Foreskin melanocyte (primary cell): ENCODE measurements at places on chromosomes 11 and 22.

DNA sequence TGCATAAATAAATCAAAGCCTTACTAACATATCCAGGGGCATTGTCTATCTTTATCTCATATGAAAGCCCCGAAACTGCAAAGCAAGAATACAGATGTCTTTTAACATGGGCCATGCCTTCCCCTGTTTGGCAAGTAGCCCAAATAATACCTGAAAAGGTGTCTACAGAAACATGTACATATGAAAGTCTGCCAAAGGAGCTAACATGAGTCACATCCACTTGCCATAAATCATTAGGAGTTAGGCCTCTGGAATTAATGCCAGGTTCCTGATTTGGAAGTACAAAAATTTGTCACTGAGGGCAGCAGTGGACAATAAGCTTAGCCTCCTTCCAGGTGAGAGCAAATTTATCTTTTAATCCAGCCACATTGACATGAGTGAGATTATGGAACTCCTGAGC is 85.5 kb upstream of the PGR start:
- no peak for DNase-seq

GRCh38 chr11:3221408-3222002 is 2.9 kb upstream of the MRGPRG start:
- DNase-seq, result no peak

- no peak for DNase-seq
These were observed 232.2 kb downstream of the INSC start for GRCh38 chr11:15346907-15347306.

DNA sequence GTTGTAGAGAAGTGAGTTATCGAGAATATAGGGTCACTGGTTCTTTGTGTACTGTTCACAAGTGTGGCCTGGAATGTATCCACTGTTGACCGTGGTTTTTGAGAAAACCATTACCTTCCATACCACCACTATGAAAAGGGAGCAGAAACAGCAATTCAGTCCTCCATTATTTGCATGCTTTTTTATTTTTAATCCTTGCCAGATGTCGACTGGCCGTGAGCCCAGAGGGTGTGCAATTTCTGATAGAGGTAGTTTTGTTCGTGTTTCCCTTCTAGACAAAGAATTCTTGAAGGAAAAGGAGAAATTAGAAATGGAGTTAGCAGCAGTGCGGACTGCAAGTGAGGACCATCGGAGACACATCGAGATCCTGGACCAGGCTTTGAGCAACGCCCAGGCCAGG is 81.7 kb downstream of the AMOTL1 start:
- DNase-seq, result no peak

DNA sequence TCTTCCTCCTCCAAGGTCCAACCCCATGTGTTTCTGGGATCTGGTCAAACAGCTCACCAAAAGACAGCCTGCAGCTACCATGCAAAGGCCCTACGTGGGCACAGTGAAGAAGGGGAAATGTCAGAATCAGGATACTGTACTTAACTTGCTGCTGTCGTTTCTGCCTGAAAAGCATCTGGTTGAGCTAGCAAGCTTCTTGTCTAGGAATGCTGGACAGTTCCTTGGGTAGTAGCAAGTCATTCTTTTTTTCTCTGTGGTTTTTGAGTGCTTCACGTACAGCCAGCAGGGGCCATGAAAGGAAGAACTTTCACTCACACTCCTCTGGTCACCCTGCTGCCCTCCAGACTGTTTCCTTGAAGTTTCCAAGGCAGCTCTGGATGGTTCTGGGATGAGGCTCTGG is 24.7 kb downstream of the RCOR2 start:
- DNase-seq, result no peak

- DNase-seq, result no peak
These were observed 62.2 kb downstream of the BCR start for GRCh38 chr22:23242473-23243001.

- no peak for DNase-seq
These were observed 15.2 kb downstream of the ATXN10 start for GRCh38 chr22:45686836-45687235.

- DNase-seq, result no peak
These were observed 814.8 kb downstream of the BRD1 start for GRCh38 chr22:49012712-49013395.

DNA sequence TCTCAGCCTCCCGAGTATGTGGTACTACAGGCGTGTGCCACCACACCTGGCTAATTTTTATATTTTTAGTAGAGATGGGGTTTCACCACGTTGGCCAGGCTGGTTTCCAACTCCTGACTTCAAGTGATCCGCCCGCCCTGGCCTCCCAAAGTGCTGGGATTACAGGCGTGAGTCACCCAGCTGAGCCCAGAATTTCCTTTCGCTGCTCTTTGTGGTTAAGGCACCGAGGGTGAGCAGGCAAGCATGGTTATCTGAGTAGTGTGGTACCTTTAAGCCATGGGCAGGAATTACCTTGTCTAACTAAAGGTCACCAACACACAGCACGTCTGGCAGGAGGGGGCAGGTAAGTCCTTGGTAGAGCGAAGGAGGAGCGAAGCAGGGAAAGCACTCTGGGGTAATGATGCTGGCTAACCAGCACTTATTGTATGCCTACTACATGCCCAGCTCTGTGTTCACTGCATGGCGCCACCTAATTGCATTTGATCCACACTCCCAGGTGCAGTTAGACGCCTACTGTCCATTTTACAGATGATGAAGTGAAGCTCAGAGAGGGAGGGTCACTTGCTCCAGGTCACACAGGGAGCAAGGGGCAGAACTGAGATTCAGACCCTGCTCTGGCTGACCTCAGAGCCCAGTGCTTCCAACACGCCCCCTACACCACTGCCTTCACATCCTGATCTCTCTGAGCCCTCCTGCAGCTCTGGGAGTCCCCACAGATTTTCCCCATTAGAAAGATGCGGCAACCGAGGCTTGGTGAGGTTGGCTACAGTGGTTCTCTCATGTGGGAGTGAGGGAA is 45.7 kb downstream of the TRIOBP start:
- DNase-seq, result no peak

- no peak for DNase-seq
These were observed 597.4 kb downstream of the LUZP2 start for GRCh38 chr11:25094085-25094802.

DNA sequence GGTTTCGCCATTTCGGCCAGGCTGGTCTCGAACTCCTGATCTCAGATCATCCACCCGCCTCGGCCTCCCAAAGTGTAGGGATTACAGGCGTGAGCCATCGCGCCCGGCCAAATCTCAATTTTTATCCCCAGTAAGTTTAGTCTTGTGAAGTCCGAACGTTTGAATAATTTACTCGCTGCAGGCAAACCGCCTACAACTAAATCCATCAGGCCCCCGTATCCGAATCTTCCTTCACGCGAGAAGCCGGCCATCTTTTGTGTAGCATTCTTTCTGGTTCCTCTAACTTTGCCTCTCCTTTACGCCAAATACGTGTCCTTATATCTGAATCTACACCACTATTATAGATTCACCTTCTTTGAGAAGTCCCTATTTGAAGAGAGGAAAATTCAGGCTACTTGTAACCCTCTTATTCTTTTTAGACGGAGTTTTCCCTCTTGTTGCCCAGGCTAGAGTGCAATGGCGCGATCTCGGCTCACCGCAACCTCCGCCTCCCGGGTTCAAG is 581 bp upstream of the EIF3L start:
- peak; percentile 55 for DNase-seq

DNA sequence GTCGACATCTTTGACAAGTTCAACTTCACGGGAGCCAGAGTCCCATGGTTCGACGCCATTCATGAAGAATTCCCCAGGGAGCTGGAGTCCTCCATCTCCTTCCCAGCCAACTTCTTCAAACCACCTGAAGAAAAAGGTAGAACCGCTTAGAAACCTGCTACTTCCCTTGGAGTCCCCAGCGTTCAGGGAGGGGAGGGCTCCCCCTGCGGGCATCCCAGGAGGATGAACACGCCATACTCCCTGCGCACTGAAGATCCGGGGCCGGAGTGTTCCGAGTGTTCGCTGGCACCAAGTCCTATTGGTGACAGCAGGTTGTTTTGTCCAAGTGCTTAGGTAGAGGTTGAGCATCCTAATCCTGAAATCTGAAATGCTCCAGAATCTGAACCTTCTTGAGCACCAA is 51.7 kb upstream of the PRODH start:
- DNase-seq, result no peak

- DNase-seq, result no peak
These were observed 341.6 kb downstream of the MN1 start for GRCh38 chr22:27459999-27460398.

- no peak for DNase-seq
These were observed 50.7 kb downstream of the TSPAN18 start for GRCh38 chr11:44777209-44778194.

GRCh38 chr11:4577761-4578160 is 3.8 kb upstream of the OR52I2 start:
- no peak for DNase-seq

- no peak for DNase-seq
These were observed 1437.8 kb downstream of the BRD1 start for GRCh38 chr22:48389916-48390315.

- no peak for DNase-seq
These were observed 9.8 kb upstream of the FUT4 start for GRCh38 chr11:94533696-94534630.

GRCh38 chr11:58057481-58057880 is 26.7 kb downstream of the OR6Q1 start:
- DNase-seq, result no peak

DNA sequence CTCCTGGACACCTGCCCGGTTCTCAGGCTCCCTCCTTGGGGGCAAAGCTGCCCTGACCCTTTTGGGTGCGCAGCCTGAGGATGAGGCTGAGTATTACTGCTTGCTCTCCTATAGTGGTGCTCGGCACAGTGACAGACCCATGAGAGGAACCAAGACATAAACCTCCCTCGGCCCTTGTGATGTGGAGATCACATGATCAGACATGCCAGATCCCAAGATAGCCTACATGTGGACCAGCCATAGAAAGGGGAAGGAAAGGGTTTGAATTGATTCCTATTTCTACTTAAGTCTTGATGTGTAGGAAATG is 125.3 kb downstream of the VPREB1 start:
- no peak for DNase-seq

GRCh38 chr22:44319685-44320084 is 6.9 kb upstream of the SHISAL1 start:
- DNase-seq, result no peak

DNA sequence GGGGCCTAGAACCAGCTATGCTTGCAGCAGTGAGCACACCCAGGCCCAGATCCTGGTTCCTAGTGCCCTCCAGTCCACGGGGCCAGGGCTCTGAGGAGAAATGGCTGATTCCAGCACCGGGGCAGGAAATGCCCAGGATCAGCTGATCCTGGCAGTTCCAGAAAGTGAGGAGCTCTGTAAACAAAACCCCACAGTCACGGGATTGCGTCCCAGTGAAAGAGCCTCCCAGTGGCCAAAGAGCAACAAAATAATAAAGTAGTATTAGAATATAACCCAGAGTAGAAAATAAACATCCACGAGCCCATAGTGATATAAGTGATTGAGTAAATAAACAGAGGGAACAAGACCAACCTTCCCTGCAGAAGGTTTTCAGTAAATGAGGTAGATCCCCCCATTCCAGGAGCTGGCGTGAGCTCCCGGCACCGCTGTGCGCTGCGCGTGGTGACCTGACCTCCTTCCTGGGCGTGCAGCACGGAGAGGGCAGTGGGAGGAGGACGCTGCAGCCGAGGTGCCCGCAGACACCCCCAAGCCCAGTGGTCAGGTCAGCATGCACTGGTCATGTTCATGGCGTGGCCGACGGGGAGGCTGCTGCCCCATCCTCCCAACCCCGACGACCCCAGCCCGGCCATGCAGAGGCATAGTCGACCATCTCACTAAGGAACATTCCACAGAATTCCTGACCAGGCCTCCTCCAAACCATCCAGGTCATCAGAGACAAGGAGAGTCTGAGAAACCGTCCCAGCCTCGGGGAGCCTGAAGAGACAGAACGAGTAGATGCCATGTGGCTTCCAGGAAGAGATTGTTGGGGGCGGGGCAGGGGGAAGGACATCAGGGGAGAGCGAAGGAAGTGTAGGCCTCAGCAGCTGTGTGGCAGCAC is 19.8 kb downstream of the PTDSS2 start:
- peak; percentile 94 for DNase-seq

DNA sequence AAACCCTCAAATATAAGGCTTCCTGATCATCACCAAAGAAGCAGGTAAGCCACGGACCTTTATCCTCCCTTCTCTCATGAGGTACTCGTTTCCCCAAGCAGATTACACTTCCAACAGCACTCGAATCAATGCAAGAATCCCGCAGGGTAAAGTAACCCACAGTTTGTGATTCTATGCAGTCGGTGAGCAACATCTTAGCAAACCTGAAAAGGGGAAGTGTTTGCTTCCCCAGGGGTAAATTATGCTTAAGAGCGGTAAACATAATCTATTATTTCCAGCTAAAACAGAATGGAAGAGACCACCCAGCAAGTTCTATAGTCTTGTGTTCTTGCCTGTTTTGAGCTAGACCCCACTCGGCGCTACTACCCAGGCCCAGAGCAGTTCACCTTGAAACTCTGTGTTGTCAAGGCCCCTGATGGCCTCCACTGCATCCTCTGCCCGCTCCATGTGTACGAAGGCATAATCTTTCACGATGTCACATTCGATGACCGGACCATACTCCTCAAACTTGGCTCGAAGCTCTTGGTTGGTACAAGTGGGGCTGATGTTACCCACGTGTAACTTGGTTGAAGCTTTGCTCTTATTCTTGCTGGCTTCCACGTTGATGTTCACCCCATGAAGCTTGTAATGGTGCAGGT is 1.3 kb downstream of the RBM4B start:
- no peak for DNase-seq

GRCh38 chr11:61061081-61061826 is 41.0 kb upstream of the CD5 start:
- no peak for DNase-seq

GRCh38 chr11:59283825-59284772 is 71.4 kb upstream of the MPEG1 start:
- DNase-seq, result peak; percentile 42

DNA sequence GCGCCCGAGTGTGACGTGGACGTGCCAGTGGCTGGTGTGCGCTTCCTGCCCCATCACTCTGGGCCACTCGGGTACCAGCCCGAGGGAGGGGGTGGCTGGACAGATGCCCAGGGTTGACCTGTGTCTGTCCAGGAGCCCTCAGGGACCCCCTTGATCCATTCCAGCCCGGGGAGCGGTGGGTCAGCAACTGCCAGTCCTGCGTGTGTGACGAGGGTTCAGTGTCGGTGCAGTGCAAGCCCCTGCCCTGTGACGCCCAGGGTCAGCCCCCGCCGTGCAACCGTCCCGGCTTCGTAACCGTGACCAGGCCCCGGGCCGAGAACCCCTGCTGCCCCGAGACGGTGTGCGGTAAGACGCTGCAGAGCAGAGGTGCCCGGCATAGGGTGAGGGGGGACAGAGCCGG is 34.5 kb downstream of the MUC5B start:
- no peak for DNase-seq

GRCh38 chr22:48892578-48893287 is 934.9 kb downstream of the BRD1 start:
- no peak for DNase-seq

GRCh38 chr22:28246397-28246796 is 327.3 kb upstream of the PITPNB start:
- DNase-seq, result no peak
